ENCODE measurements at places on chromosomes 5 and 9. TPM values are rescaled to one million over a fixed set of nuclear protein-coding genes. Genes with fewer than 3 reads are reported as not detected.

- DNase-seq: peak; percentile 61
Observed at GRCh38 chr9:13816837-13817236, 497.1 kb downstream of the NFIB start.

- DNase-seq: no peak
Observed at GRCh38 chr9:76359365-76359764, 34.9 kb downstream of the RFK start.

- peak; percentile 6 for DNase-seq
Observed at GRCh38 chr9:118896324-118897000, 472.8 kb downstream of the BRINP1 start.

DNA sequence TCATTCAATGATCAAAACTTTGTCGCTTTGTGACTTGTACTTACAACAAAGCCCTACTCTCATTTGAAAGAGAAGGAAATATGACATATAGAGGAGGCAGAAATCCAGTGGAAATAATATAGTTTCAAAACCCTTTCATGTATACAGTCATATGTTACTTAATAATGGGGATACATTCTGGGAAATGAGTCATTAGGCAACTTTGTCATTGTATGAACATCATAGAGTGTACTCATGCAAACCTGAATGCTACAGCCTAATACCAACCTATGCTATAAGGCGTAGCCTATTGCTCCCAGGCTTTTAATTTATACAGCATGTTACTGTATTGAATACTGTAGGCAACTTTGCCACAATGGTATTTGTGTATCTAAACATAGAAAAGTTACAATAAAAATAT, 69.0 kb upstream of the SMC2 start:
- DNase-seq: peak; percentile 15

DNA sequence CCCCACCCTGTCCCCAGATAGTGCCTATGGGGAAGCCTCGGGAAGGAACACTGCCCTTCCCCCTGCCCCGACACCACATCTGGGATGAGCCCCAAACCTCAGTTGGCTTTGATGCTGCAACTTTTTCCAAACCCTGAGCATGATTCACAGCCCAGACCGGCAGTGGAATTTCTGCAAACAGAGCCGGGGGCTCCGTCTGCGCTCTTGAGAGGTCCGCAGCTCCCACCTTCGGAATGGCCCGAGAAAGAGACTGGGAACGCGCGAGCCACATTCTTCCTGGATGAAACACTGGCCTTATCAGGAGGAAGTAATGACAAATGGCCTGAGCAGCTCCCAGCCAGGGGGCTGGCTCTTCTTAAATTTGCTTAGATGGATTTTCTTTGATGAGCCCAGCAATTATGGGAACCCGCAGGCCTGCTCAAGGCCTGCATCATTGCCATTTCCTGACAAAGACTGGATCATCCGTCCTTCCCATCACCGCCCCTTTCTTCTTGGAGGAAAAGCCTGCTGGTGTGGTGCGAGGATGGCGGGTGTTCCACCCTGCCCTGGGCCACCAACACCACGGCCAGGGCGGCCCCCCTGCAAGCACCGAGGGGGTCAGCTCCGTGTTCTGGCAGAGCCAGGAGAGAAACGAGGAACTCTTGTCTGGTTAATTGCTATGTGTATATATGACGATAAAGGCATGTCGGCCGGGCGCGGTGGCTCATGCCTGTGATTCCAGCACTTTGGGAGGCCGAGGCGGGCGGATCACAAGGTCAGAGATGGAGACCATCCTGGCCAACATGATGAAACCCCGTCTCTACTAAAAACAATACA, 38.8 kb upstream of the COL5A1 start:
- peak; percentile 39 for DNase-seq

- no peak for DNase-seq
Observed at GRCh38 chr5:6081727-6082210, 296.6 kb downstream of the MED10 start.

DNA sequence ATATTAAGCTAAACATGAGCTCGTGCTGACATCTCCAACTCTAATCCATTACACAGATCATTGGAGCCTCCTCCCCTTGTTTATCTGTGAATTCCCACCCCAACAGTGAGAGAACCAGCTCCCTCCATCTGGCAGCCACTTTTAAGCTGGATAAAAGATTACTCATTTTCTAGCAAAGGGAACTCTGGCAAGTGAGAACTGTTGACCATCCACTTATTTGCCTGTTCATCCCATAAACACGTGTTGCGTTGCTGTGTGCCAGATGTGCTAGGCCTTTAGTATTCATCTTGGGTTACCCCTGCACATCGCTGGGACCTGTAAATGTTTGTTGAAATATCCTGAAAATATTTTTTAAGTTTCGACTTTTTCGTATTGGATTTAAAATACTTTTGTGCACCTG, 2.4 kb upstream of the TOR1A start:
- DNase-seq: no peak

- no peak for DNase-seq
Observed at GRCh38 chr5:107794741-107795140, 124.0 kb upstream of the EFNA5 start.

TAF11L10 gene
- not detected for total RNA-seq

GRCh38 chr5:96922499-96923244, 13.2 kb upstream of the LNPEP start:
- DNase-seq: no peak

DNA sequence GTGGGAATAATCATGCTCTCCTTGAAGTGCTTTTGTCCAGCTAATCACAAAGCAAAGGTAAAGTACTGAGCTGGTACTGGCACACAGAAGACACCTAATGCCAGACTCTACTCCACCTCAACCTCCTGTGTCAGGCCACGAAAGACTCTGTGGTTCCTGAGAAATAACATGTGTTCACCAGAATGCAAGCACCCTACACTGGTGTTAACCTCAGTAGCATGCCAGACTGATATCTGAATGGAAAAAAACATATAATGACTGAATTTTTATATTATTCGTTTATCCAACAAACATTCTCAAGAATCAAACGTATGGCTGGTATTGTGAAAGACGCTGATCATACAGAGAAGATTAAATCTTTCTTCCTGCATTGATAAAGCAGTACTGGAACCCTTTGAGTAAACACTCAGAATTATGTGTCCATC, 97.1 kb upstream of the IFNE start:
- DNase-seq: no peak

GRM6 gene
- total RNA-seq: not detected

DNA sequence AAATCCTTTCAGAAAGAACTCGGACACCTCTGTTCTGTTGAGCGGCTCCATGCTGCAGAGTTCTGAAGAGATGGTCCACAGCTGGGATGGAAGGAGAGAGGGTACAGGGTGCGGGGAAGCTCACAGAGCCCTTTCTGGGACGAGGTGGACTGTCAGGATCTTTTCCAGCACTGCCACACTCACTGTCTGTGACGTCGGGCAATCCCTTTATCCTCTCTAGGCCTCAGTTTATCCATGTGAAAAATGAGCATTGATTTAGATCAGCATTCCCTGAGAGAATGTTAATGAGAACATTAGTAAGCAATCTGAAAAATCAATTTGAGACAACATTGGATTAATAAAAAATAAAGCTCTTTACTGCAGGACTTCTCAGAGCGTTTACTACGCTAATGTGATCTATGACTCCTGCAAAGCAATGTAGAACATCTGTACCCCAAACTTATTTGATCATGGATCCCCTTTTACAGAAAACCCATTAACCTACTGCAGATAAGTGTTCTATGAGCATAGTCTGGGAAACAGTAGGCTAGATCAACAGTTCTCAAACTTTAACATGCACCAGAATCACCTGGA, at the start of gene OR13J1:
Gene OR13J1, minus strand, starts transcription at position 51 of the 573 bp plus-strand sequence. Its CDS starts 0 bp downstream, at position 51.
- no peak for DNase-seq

- DNase-seq: no peak
Observed at GRCh38 chr9:110073356-110073905, 134.5 kb downstream of the C9orf152 start.

DNA sequence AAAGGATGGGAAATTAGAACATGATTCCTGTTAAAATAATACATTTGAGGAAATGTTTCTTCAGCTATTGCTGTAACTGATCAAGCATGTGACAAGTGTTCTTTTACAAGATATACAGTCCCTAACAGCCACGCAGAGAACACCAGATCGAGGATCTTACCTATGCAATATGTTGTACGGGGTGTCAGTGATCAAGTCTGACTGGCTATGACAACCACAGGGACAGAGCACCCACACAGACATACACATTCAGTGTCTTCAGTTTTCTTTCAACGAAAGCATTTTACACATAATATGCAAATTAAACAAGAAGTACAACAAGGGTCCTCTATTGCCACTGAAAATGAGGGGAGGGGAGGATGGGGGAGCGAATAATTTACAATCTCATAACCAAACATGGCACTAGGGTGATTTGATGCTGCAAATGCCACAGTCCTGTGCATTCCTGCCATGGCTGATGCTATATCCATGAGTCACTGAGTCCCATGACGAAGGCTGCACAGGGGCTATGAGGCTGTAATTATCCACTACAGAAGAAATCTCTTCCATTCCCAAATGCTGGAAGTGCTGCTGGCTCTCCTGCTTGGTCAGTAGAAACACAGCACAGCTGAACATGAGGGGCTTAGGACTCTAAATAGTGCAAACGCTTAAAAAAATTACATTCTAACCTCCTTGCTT, 118.2 kb downstream of the KLHL3 start:
- no peak for DNase-seq

All from foreskin keratinocyte (primary cell).